ENCODE measurements at places on chromosomes 2 and 18.
A peak's percentile ranks its signal among the peaks of the same experiment; 100 is the strongest.

- DNase-seq: peak; percentile 64
These were observed 86.6 kb upstream of the TMEM247 start for GRCh38 chr2:46392561-46393346.

DNA sequence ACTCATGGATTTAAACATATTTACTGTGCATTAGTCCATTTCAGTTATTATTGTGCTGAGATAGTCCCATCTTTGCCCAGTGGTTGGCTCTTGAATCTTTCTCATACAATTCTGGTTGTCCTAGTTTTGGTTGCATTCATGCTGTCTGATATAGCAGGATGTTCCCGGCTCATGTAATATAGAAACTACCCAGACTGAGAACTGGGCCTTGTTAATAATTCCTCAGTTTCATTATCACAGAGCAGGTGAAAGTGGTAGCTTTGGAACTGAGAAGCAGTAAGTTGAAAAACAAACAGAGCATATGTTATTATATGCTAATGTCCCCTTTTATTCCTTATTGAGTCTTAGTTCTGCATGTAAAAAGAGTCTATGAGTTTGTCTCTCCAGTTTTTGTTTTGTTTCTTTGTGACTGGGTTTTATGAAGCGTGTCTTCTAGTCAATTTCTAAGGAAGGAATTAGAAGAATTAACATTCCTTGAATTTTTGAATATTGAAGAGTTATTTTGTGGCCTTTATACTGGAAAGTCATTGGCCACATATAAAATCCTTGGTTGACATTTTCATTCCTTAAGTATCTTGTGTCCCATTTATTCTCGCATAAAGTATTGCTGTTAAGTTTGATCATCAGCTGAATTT lies 43.3 kb downstream of the EIF5B start:
- DNase-seq: no peak

DNA sequence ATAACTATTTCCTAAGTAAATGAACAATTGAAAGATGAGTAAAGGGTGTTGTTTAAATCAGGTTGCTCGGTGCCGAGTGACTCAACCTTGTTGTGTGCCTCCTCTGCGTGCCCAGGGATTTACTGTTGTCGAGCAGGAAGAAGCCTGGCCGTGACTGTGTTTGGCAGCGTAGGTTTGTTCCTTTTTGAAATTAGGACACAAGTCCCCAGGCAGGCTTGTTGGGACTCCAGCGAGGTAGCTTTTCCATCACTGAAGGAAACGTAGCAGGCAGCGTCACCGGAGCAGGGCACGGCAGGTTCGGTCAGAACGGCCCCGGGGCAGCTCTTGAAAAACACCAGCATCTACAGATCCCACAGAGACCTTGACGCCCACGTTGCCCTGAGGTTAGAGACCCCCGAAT lies 48.6 kb downstream of the TMEM18 start:
- peak; percentile 39 for DNase-seq

DNA sequence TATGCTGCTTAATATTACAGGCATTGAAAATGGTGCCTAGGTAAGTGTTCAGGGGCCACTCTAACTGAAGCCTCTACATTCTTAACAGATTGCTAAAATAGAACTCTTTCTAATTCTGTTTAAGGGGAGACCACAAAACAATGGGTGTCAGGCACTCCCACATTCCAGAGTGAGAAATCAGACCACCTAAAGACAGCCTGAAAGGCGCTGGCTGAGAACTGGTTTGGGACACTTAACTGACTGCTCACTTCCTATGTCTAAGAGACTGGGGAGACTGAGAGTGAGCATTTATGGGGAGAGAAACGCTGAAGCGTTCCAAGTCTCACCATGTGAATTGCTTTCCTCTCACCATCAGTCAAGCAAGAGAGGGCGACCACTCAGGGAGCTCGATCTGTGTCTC lies 108.8 kb upstream of the ITGB6 start:
- DNase-seq: no peak

- no peak for DNase-seq
These were observed 115.8 kb downstream of the PIGN start for GRCh38 chr18:62071071-62071470.

GRCh38 chr18:25243754-25244153 lies 108.2 kb downstream of the ZNF521 start:
- no peak for DNase-seq

DNA sequence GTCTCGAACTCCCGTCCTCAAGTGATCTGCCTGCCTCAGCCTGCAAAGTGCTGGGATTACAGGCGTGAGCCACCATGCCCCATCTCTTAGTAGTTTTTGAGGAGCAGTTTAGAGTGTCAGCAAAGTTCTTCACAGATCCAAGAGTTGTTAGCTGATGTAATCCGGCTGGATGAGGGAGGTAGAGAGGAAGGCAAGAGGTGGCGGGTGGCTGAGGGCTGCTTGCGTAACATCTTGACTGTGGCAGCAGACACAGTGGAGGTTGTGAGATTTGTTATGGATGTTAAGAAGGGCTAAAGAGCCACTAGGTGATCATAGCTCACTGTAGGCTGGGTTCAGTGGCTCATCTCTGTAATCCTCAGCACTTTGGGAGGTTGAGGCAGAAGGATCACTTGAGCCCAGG lies 19.5 kb upstream of the FAM136A start:
- DNase-seq: no peak

GRCh38 chr2:241558532-241559322 lies at the start of gene BOK:
Gene BOK (plus strand): TSS chr2:241558745. CDS start chr2:241559484, 739 bp downstream.
- no peak for DNase-seq

DNA sequence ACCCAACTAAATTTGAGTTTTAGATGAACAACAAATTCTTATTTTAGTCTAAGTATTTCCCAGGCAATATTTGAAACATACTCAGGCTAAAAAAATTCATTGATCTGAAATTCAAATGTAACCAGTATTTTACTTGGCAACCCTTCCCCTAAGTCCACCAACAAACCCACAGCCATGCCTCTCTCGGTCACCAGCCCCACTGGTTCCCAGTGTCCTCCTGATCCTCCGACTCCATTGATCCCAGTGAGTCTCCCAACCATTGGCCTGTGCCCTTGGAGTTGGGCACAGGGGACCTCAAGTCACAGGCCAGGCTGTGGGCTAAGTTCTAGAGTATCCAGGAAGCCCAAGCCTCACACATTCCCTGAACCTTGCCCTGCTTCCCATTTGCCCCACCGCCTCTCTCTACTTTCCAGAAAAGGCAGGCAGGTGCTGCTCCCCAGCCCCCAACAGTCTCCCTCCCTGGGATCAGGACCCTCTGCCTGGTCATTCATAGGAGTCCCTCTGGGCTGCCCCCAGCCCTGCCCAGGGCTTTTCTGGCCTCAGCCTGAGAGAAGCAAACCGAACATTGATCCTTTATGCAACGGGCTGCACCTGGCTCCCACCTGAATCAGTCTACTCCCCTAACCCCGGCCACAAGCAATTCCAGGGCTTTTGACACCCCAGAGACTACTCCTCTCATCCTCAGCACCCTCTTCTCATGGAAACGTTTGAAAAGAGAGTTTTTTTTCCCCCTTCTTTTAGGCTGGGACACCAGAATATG lies 81.3 kb downstream of the HS1BP3 start:
- no peak for DNase-seq

GRCh38 chr2:148026573-148026972 lies 5.7 kb downstream of the MBD5 start:
- DNase-seq: no peak

Data from type B pancreatic cell (in vitro differentiated cells).